GM20000 (cell line): ENCODE measurements at places on chromosomes 1 and 21.

GRCh38 chr1:228362141-228362883 is 44.3 kb downstream of the TRIM11 start:
- DNase-seq: no peak

GRCh38 chr21:44366586-44367211 is 13.3 kb downstream of the TRPM2 start:
- DNase-seq: no peak

- DNase-seq: no peak
Measured at GRCh38 chr1:89166705-89167104, 9.1 kb downstream of the GBP7 start.

GRCh38 chr1:67347688-67348472 is 40.2 kb downstream of the IL12RB2 start:
- DNase-seq: peak; percentile 38

DNA sequence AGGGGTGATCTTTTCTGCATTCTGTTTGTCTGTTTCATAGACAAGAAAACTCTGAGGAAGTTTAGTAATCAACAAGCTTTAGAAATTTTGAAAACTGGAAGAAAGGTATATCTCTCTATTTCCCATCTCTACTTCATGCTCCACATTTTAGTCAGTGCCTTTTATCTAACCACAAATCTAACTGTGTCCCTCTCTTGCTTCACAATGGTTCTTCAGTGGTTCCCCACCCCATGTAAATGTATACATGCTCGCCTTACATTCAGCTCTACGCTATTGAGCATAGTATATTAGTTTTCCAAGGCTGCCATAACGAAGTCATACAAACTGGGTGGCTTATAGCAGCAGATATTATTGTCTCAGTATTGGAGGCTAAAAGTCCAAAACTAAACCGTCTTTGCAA is 14.4 kb upstream of the SAMSN1 start:
- DNase-seq: no peak

DNA sequence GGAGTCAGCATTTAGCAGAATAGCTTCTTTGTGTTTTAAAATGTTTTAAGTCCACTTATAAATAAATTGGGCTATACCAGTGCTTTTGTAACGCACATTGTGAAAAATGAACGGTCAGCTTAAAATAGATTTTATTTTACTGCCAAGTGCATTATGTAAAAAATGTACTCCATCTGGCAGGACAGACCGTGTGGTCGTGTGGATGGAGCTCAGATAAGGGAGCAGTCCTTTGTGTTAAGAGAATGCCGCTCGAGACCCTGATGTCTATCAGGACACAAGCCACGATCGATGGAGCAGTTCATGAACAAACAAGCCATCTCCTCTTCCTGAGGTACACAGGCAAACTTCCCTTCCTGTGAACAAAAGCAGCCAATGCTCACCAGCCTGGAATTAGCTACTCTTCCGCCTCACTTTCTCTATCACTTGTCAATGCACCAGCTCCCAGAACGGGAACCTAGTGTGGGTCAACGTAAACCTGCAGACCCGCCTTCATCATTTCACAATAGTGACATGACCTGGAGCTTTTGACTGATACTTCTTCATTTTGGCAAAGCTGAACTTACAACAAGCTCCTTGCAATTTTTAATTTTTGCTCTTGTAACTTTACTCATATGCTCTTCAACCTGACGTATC is 243.5 kb downstream of the TGFB2 start:
- DNase-seq: no peak

DNA sequence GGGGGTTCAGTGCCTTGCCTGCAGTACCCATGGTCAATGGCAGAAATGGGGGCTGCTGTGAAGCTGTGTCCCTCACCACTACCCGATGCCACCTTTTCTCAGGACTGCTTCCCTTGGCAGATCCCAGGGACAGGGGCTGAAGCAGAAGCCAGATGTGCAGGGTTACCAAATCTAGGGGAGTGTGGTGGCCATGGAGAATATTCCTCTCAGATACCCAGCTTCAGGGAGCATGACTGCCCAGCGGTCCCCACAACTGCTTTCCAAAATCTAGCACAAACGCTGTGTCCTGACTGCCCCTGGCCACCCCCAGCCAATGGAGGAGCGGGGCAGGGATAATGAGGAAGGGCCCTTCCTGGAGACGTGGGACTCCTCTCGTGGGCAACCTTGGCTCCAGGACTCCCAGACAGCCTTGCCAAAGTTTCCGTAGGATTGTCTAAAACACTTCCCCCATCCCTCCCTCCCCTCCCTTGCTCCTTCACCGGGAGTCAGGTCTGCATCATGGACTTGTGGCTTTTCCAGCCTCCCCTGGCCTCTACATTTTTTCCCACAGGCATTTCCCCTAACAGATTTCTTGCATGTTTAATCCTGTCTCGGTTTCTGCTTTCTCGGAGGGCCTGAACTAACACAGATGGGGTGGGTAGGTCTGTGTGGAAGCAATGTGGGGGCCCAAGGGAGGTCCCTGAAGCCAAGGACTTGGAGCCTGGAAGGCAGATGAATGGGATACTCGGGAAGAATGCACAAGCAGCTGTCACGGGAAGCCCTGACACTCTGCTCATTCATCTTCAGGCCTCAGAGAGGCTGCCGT is 80.5 kb downstream of the OMA1 start:
- no peak for DNase-seq

DNA sequence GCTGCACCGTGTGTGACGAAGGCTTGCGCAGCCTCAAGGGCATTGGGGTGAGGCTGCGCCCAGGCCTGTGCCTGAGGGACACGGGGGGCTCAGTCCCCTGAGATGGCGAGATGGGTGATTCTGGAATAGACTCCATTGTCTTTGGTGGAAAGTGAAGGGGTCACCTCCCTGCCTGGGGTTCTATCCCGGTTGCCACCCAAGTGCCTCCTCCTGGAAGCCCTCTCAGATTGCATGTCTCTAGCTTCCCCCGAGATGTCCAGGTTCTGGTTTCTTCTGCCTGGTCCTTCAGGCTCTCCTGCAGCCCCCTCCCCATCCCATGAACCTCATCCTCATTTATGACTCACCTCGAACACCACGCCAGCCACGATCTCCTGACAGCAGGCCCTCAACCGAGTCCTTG is 22.3 kb upstream of the MFN2 start:
- no peak for DNase-seq

GRCh38 chr1:156372876-156373275 is 3.9 kb downstream of the RHBG start:
- no peak for DNase-seq

DNA sequence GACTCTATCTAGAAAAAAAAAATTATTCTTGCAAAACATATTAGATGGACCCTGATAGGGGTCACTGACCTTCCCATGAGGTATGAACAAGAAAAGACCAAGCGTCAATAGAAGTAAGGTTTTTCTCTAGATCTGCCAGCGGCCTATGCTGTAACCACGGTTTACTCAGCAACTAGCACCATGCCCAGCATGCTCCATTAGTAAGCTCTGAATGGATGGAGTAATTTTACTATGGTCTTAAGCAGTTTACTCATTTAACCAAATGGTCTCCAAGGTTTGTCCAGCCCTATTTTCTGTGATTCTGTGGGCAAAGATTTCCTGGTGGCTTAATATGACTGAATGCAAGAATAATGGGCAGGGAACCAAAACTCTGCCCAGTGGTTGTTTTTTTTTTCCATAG is 113.9 kb downstream of the ADSS2 start:
- no peak for DNase-seq

- peak; percentile 32 for DNase-seq
Measured at GRCh38 chr1:165403835-165404482, 41.0 kb downstream of the RXRG start.

GRCh38 chr1:230878591-230878990 is 10.3 kb upstream of the C1orf198 start:
- no peak for DNase-seq

GRCh38 chr1:167272369-167272957 is 51.8 kb downstream of the POU2F1 start:
- no peak for DNase-seq

DNA sequence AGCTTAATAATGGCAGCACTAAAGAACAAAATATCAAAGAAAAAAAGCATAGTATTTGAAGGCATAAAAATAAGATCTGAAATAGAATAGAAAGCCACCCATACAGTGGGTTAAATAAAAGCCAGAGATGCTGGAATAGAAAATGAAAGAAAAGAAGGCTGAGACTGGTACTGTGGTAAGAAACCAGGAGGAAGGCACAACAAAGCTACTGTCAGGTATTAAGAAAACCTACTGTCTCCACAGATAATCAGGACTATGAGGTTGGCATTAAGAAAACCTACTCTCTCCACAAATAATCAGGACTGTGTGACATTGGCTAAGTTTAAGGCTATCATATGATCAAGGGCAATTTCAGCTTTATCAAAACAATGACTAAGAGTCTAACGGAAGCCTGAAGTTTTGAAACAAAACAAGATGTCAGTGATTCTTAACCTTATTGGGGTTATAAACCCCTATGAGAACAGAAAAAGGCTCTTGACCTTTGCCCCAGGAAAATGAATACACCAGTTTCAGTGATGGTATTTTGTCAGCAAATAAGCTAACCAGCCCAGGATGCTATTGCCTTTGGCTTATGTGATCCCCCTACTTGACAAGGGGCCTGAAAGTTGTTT is 24.4 kb downstream of the MCOLN2 start:
- DNase-seq: no peak

GRCh38 chr1:53285546-53285945 is 42.3 kb downstream of the LRP8 start:
- DNase-seq: no peak

GRCh38 chr1:175097361-175097760 is 29.7 kb downstream of the TNN start:
- no peak for DNase-seq

DNA sequence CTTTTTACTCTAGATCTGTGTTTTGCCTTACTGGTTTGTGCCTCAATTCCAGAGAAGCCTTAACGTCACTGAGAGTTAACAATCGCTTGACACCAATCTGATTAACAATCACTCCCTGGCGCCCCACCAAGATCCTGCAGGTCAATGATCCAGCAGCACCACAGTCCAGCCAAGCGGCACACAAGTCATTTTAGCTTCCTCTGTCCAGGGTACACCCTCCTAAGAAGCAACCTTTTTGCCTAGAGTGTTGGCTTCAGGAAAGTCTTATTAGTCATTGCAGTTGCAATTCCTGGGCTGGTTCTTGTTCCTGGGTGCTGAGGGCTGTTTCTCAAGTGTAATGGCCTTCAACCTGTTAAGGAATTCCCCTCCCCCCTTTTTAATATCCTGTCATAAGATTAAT is 323.0 kb upstream of the USP25 start:
- DNase-seq: no peak

- DNase-seq: peak; percentile 65
Measured at GRCh38 chr1:24235921-24236788, 49.1 kb upstream of the IFNLR1 start.

- DNase-seq: no peak
Measured at GRCh38 chr1:212396638-212397037, 18.0 kb downstream of the PACC1 start.

DNA sequence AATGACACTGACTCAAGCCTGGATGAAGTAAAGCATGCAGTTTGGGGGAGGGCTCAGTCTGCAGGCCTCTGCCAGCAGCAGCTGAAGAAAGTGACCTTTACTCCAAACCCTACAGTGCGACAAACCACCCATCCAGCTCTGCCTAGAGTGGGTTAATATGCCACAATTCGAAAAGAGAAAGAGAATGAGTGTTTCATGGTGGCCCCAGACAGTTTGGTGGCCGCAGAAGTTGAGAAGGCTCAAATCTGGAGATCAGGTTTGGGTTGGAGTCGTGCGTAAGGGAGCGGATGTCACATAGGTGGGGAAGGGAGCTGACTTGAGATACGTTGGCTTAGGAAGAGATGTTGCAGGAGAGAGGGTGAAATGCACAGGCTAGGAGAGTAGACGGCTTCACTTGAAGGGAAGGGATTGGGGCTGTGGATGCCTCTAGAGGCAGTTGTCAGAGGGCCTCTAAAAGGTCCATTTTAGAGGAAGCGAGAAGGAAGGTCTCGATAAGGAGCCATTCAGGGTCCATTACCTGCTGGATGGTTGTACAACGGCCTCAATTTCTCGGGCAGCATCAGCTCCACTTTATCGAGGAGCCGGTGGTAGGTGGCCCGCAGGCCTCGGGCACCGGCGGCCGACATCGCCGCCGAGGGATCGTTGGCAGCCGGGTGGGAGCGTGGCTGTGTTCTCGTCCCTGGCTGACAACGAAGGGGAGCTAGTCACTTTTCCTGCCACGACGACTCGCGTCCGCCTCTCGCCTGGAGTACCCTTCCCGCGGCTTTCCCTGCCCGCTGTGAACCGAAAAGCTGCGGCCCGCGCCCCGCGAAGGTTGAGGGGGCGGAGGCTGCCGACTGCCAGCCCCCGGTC is 1.0 kb upstream of the DCAF6 start:
- peak; percentile 35 for DNase-seq

- DNase-seq: no peak
Measured at GRCh38 chr1:178086766-178087165, 7.1 kb upstream of the RASAL2 start.

DNA sequence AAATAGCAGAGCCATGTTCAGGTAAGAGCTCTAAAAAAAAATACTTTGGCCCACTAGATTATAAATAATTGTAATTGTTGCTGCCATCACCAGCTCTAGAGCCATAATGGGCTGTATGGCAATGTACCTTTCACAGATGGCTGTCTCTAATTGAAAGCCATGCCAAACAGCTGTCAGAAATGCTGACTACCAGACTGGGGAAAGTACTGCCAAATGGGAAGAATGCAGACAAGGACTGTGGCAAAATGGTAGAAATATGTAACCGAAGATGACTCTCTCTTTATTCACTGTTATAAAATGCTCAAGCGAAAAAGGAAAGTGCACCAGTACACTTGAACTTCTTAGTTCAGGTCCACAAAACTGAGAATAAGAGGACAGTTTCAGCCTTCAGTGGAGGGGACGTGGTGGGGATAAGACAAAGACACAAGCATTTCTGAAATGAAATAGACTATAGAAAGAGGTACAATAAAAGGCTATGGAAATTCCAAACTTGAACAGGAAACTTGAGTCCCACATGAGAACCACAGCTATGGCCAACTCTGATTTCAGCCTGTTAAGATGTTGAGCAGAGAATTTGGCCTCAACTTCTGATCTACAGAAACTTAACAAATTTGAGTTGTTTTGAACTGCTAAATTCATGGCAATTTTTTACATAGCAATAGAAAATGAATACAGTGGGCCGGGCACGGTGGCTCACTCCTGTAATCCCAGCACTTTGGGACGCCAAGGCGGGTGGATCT is 46.5 kb upstream of the LPGAT1 start:
- no peak for DNase-seq

DNA sequence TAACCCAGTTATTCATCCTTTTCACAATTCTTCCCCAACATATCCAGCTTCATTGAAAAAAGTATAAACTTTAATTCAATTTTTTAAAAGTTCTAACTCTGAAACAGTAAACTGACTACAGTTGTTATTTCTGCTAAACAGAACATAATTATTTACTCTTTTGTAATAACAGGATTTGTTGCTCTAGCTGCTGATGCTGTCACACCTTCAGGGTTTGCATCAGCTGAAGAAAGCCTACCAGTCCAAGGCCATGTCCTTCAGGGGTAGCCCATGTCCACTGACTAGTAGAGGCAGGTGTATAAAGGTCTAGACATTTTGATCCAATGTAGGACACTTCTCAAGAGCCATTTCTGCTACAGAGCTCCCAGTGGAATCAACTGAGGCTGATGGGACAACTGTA is 107.7 kb downstream of the CDC42BPA start:
- no peak for DNase-seq
